OCI-M1 (cell line): ENCODE measurements at places on chromosomes 12 and 14.

- no peak for DNase-seq
Measured at GRCh38 chr12:83700838-83701237, 1014.1 kb downstream of the TMTC2 start.

- no peak for DNase-seq
Measured at GRCh38 chr14:68471029-68471963, 321.6 kb downstream of the ZFP36L1 start.

DNA sequence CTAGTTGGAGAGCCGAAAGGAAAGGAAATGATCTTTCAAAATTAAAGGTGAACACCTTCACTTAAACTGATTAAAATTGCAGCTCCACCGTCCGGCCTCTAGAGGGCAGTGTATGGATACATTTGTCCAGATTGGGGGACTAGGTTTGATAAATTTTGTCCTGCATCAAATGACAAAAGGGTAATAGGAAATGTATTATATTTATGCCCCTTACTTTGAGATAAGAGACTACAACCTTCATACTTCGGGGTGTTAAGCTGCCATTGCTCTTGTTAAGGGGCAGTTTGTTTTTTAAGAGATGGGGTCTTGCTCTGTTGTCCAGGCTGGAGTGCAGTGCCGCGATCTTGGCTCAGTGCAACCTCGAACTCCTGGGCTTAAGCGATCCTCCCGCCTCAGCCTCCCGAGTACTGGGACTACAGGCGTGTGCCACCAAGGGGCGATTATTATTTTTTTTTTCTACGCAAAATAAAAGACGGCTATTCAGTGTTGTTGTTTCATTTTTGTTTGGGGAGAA, 818 bp upstream of the SUOX start:
- peak; percentile 84 for DNase-seq

DNA sequence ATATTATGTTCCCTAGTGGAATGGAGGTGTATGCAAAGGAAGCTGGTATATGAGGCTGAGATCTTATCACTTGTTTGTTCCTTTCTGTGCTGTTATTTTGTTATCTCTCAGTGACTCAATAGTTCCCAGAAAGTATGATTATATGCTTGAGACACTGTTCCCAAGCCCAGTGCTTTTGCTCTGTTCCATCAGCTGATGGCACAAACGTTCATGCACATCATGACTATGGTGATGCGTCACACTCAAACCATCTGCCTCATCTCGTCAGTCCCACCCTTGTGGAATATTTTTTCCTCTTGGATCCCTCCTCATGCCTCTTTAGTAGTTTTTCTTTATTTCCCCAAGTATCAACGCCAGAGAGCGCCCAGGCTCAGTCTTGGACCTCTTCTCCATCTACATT, 786.9 kb downstream of the AACS start:
- no peak for DNase-seq

DNA sequence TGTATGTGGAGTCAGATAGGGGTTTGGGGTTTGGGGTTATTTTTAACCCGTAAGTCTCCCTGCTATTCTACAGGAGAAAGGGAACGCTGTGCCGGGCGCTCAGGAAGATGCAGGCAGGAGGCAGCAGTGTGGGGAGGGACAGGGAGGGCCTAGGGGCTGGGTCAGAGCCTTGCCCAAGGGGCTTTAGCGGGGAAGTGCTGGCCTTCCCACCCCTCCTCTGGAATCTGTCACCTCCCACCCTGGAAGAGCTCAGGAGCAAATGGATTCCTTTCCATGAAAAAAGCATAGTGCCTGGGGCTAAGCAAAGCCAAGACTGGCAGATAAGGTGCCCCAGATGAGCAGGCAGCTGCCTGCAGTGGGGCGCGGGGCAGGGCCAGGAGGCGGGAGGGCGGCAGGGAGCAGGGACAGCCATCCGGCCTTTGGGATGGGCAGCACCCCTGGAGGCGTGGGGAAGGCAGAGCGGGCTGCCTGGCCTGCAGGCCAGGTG, 7.3 kb upstream of the INF2 start:
- DNase-seq, result no peak

GRCh38 chr14:75689012-75689411, 28.0 kb downstream of the TTLL5 start:
- DNase-seq, result no peak

GRCh38 chr14:52131640-52132320, 62.9 kb upstream of the NID2 start:
- DNase-seq, result peak; percentile 88

- DNase-seq, result no peak
Measured at GRCh38 chr12:61267474-61267873, 992.7 kb upstream of the USP15 start.

GRCh38 chr12:50572760-50573159, 68.0 kb downstream of the DIP2B start:
- no peak for DNase-seq

DNA sequence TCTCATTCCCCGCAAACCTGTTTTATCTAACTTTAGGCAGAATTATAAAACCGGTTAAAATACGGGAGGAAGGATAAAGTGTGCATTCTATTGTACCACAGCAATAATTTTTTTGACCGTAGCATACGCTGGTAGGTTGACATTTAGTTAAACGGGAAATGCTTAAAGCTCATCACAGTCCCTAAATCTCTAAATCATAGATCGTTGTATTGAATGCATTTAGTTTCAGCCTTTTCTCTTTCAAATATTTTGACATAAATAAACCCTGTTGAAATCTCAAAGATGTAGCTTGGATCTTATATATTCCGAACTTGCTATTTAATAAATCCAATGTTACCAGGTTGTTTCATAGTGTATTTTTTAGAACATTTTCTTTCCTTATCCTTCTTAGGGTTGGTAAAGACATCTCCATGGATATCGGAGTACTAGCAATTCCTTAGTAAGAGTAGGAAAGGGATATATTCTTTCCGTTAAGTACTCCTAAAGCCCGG, 798 bp downstream of the CLEC2B start:
- DNase-seq, result peak; percentile 70

DNA sequence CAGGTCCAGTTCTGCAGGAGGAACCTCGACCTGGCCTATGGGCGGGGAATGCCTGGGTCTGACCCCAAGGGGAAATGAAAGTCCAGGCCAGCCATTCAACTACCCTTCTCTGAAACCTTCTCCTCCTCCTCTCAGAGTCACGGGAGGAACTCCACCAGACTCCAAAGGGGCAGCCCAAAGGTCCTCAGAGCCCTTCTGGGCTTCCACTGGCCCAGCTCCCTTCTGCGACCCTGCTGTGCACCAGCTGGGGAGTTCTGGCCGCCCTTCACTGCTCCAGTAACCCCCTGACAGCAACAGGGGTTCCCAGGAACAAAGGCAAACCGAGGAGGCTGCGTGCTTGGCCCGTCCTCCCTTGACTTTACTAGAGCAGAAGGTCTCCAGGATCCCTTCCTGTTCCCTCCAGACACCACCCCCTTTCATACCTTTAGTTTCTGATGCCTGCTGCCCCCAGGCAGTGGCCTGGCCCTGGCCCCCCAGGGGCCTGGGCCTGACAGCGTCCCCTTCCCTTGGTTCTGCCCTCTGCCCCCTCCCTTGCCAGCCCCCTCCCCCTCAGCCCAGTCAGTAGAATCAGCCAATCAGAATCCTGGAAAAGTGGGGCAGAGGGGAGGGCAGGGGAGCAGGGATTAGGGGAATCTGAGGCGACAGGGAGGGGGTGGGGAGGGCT, 850 bp upstream of the ZNF385A start:
- peak; percentile 43 for DNase-seq
